ENCODE measurements at places on chromosomes 11 and 22.

GRCh38 chr11:66011239-66011784 is 496 bp upstream of the CST6 start:
- H3K27ac ChIP-seq, result no peak overlapping the region
- H3K4me3 ChIP-seq, result no peak overlapping the region
- no peak for DNase-seq

DNA sequence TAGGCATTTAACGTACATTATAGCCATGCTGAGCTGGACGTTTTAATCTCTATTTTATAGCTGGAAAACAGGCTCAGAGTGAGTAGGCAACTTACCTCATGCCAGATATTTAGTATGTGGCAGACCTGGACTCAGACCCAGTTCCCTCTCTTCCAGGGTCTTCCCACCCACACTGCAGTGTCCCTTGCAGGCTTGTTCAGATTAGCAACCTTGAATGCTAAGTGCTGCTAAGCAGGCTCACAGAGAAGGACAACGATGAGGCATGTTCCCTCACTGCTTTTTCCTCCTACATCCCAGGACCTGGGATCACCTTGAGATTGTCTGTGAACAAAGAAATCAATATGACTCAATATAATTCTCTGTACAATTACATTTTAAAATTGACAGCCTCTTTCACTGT is 65.6 kb downstream of the NCAM1 start:
- DNase-seq, result no peak
- no peak overlapping the region for H3K27ac ChIP-seq
- H3K36me3 ChIP-seq, result no peaks in the 10 kb centered on the region
- H3K4me3 ChIP-seq, result no peak overlapping the region
- H3K4me1 ChIP-seq, result peaks cover 9% of the 10 kb centered on the region

DNA sequence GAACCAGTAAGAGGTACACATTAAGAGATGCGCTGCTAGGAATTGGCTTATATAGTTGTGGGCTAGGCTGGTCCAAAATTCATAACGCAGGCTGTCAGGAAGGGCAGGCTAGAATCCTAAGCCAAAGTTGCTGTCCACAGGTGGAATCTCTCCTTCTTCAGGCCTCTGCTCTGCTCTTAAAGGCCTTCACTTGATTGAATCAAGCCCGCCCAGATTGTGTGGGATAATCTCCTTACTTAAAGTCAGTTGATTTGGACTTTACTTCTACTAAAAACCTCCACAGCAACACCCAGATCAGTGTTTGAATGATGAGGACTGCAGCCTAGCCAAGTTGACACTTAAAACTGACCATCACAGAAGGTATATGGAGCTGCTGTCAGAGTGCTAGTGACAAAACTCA is 68.8 kb downstream of the LRRC32 start:
- H3K27me3 ChIP-seq, result no peaks in the 10 kb centered on the region
- peaks cover 49% of the 10 kb centered on the region for H3K4me1 ChIP-seq
- peak overlapping the region; percentile 89 for H3K27ac ChIP-seq
- DNase-seq, result no peak

DNA sequence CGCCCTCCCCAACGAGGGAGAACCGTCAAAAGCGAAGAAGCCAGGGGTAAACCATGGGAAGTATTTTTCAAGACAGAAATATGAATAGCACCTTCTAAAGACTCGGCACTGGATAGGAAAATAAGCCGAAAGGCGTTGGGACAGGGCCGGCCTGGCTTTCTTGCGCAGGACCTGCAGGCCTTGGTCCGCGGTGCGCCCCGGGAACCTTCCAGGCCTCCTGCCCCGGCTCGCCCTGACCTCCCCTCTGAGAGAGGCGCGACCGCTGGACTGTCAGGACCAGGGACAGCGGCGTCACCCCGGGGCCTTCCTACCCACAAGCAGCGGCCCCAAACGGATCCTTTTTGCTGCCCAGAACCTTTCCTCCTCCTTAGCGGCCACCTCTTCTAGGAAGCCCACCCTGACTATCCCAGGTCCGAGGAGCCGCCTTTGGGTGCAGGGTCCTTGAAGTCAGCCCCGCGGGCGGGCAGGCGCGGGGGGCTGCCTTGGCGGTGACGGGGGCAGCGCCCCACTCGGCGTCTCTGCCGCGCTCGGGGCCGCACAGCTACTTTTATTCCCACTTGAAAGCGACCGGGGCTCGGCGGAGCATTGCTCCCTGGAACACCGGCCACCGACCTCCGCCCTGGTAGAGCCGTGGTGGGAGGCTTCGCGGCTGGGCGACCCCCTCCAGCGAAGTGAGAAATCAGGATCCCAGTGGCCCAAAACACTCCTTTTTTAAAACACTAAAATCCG is 650 bp upstream of the MAPK11 start:
- peak overlapping the region; percentile 71 for H3K4me3 ChIP-seq
- H3K27me3 ChIP-seq, result no peaks in the 10 kb centered on the region
- H3K36me3 ChIP-seq, result peaks cover 5% of the 10 kb centered on the region
- H3K27ac ChIP-seq, result peak overlapping the region; percentile 53
- peak; percentile 72 for DNase-seq
- peaks cover 7% of the 10 kb centered on the region for H3K4me1 ChIP-seq

DNA sequence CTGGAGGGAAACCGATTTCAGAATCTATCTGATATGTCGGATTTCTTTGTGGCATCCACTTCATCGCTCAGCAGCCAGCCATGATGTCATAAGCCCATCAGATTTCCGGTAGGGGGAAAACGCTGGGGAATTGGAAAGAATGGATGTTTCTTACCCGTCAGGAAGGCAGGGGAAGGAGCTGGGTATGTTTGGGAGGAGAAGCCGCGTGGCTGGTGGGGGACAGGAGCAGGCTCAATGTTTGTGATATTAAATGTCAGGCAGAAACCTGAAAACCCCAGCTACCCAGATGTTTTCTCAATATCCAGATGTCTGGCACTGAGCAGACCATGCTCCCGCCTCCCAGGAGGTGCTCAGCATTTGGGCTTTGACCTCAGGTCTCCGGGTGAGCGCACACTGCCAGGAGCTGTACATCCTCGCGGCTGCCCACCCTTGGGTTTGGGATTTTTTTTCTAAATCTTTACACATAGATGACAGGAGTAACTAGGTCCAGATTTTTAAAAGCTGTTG is 67.5 kb downstream of the NFAM1 start:
- peak; percentile 47 for DNase-seq
- H3K4me3 ChIP-seq, result no peak overlapping the region
- no peaks in the 10 kb centered on the region for H3K4me1 ChIP-seq
- no peak overlapping the region for H3K27ac ChIP-seq
- no peaks in the 10 kb centered on the region for H3K27me3 ChIP-seq
- no peaks in the 10 kb centered on the region for H3K36me3 ChIP-seq

- H3K4me3 ChIP-seq, result no peak overlapping the region
- no peak overlapping the region for H3K27ac ChIP-seq
- peaks cover 7% of the 10 kb centered on the region for H3K36me3 ChIP-seq
These were observed 1.7 kb downstream of the RASL10A start for GRCh38 chr22:29313576-29314466.

GRCh38 chr11:20388096-20389055 is 860 bp downstream of the PRMT3 start:
- DNase-seq, result no peak
- H3K27me3 ChIP-seq, result no peaks in the 10 kb centered on the region
- peak overlapping the region; percentile 93 for H3K4me3 ChIP-seq
- H3K4me1 ChIP-seq, result peaks cover 5% of the 10 kb centered on the region

Measured in SK-N-SH (cell line).